ENCODE measurements at places on chromosomes 7 and 10.

- H3K36me3 ChIP-seq, result peaks cover 34% of the 10 kb centered on the region
- no peak overlapping the region for H3K4me3 ChIP-seq
- DNase-seq, result no peak
- no peaks in the 10 kb centered on the region for H3K4me1 ChIP-seq
- no peaks in the 10 kb centered on the region for H3K27me3 ChIP-seq
Observed at GRCh38 chr10:125840955-125841354, 17.6 kb downstream of the BCCIP start.

GRCh38 chr7:150715293-150715692 is 1.1 kb upstream of the GIMAP1 start:
- H3K27me3 ChIP-seq, result no peaks in the 10 kb centered on the region
- no peak for DNase-seq
- H3K4me1 ChIP-seq, result peaks cover 13% of the 10 kb centered on the region
- H3K27ac ChIP-seq, result no peak overlapping the region
- H3K4me3 ChIP-seq, result no peak overlapping the region
- H3K36me3 ChIP-seq, result peaks cover 4% of the 10 kb centered on the region

DNA sequence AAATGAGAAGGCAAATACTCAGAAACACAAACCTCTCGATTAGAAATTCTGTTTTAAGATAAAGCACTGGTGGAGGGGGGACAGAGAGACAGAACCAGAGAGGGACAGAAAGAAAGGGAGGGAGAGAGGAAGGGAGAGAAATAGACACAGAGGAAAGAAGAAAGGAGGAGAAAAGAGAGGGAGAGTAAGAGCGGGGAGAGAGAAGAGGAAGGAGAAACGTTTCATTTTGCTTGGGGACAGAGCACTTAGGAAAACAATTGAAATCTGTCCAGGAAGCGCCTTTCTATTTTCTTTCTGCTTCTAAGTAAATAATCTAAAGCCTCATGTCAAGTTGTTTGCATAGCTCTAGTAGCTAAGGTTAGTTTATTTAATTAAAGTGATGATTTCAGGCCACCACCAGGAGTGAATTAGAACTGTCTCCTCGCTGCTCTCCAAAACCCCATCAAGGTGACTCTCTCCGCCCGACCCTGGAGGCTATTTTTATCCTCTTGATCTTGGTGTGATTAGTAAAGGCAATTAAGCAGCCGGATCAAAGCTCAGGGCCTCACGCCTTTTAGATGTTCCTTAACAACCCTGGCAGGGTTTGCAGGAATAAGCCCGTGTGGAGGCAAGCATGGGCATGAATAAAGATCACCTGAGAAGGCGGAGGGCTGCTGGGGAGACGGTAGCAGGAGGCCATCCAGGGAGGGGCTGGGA is 73.4 kb upstream of the INSIG1 start:
- H3K27ac ChIP-seq, result no peak overlapping the region
- peaks cover 7% of the 10 kb centered on the region for H3K27me3 ChIP-seq
- H3K36me3 ChIP-seq, result no peaks in the 10 kb centered on the region
- no peak overlapping the region for H3K4me3 ChIP-seq

- H3K27ac ChIP-seq, result peak overlapping the region; percentile 94
- H3K4me1 ChIP-seq, result peaks cover 51% of the 10 kb centered on the region
- no peaks in the 10 kb centered on the region for H3K27me3 ChIP-seq
- H3K36me3 ChIP-seq, result peaks cover 2% of the 10 kb centered on the region
Observed at GRCh38 chr7:92809397-92809759, 27.0 kb downstream of the CDK6 start.

DNA sequence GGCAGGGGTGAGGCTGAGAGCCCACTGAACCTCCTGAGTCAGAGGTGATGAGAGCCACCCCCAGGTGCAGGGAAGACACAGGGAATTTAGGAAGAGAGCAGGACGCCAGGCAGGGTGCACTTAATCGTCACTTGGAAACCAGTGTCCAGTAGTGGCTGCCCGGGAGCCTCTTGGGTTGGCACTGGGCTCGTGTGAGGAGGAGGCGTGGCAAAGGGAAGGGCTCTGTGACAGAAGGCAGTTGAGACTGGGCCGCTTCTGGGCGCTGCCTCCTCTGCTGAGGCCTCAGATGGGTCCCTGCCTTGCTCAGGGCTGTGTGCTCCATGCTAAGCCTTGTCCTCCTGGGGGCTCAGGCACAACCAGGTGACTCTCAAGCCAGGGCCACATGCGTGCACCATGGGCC is 13.3 kb downstream of the RET start:
- peaks cover 20% of the 10 kb centered on the region for H3K27me3 ChIP-seq
- no peak for DNase-seq
- no peak overlapping the region for H3K4me3 ChIP-seq
- H3K36me3 ChIP-seq, result no peaks in the 10 kb centered on the region

GRCh38 chr10:111612273-111612672 is 535.4 kb downstream of the ADRA2A start:
- no peak overlapping the region for H3K27ac ChIP-seq
- DNase-seq, result no peak
- H3K36me3 ChIP-seq, result no peaks in the 10 kb centered on the region
- H3K27me3 ChIP-seq, result no peaks in the 10 kb centered on the region
- H3K4me1 ChIP-seq, result no peaks in the 10 kb centered on the region
- no peak overlapping the region for H3K4me3 ChIP-seq

- H3K27me3 ChIP-seq, result no peaks in the 10 kb centered on the region
- no peaks in the 10 kb centered on the region for H3K4me1 ChIP-seq
- DNase-seq, result no peak
- H3K27ac ChIP-seq, result no peak overlapping the region
- no peak overlapping the region for H3K4me3 ChIP-seq
Observed at GRCh38 chr7:11237742-11238141, 264.1 kb downstream of the PHF14 start.

GRCh38 chr7:777728-778078 is 50.6 kb upstream of the PRKAR1B start:
- H3K36me3 ChIP-seq, result peaks cover 53% of the 10 kb centered on the region
- no peaks in the 10 kb centered on the region for H3K4me1 ChIP-seq
- no peak overlapping the region for H3K27ac ChIP-seq
- DNase-seq, result no peak
- H3K4me3 ChIP-seq, result no peak overlapping the region

DNA sequence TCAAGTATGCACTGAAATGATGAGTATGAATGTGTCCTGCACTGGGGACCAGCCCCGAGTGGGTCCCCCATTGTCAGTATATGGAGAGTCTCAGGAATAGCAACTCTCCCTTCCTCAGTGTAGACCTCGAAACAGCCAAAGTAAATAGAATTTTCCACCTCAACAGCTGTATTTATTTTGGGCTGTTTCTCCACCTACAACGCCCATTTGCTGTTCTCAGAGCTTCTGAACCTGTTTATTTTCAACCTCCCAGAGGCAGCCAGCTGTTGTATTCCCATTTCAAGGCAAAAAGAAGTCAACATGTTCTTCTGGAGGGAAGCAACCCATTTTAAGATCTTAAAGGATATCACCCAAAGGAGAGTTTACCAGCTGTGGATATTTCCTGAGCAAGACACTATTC is 59.6 kb upstream of the BICC1 start:
- no peak overlapping the region for H3K4me3 ChIP-seq
- H3K27ac ChIP-seq, result no peak overlapping the region
- H3K27me3 ChIP-seq, result no peaks in the 10 kb centered on the region
- no peaks in the 10 kb centered on the region for H3K36me3 ChIP-seq
- DNase-seq, result no peak

GRCh38 chr10:116850058-116850611 is 836 bp downstream of the ENO4 start:
- H3K27ac ChIP-seq, result peak overlapping the region; percentile 61
- DNase-seq, result no peak
- H3K4me3 ChIP-seq, result peak overlapping the region; percentile 50

GRCh38 chr7:141198194-141198958 is 124.5 kb downstream of the TMEM178B start:
- no peaks in the 10 kb centered on the region for H3K36me3 ChIP-seq
- DNase-seq, result no peak

- peak overlapping the region; percentile 62 for H3K4me3 ChIP-seq
- H3K4me1 ChIP-seq, result peaks cover 4% of the 10 kb centered on the region
- peaks cover 36% of the 10 kb centered on the region for H3K27me3 ChIP-seq
- H3K27ac ChIP-seq, result no peak overlapping the region
Observed at GRCh38 chr10:133335246-133336117, 1.2 kb downstream of the CALY start.

DNA sequence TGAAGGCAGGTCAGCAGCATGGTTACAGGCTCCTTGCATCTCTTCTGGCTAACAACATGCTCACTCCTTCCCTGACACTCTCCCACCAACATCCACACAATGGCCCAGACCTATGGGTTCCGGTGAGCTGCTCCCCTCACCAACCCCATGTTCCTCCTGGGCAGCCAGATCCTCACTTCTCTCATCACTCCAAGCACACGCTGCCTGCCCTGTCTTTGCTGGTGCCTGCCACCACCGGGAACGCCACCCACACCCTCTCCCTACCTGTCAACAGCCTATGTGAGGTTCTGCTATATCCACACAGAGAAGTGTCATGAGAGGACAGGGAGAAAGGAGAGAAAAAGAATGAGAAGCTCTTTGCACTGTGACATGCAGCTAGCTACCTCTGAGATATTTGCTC is 14.6 kb downstream of the PARP12 start:
- no peak for DNase-seq
- H3K27me3 ChIP-seq, result no peaks in the 10 kb centered on the region
- H3K4me1 ChIP-seq, result peaks cover 66% of the 10 kb centered on the region

GRCh38 chr7:70504254-70504653 is 627.7 kb upstream of the GALNT17 start:
- no peaks in the 10 kb centered on the region for H3K4me1 ChIP-seq
- no peaks in the 10 kb centered on the region for H3K27me3 ChIP-seq
- H3K27ac ChIP-seq, result no peak overlapping the region
- peaks cover 2% of the 10 kb centered on the region for H3K36me3 ChIP-seq

DNA sequence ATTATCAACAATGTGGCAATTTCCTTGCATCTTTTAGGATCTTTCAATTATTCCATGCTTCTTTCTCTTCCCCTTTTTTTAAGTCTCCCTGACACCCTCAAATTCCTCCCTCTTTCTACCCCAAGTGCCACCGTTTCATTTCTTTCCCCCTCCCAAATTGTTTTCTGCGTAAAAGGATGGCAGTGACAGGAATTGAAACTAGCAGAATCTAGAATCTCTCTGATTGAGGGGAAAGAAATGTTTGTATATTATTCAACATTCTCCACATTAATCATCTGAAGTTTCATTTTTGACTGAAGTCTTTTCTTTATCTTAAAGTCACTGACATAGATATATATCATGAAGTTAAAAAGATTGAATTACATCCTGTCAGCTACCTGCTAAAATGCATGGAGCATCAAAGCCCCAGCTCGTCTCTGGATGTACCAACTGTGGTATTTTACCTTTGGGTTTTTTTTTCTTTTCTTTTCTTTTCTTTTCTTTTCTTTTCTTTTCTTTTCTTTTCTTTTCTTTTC is 633.5 kb downstream of the SORCS3 start:
- DNase-seq, result no peak
- H3K36me3 ChIP-seq, result no peaks in the 10 kb centered on the region
- H3K27me3 ChIP-seq, result no peaks in the 10 kb centered on the region
- no peak overlapping the region for H3K27ac ChIP-seq
- H3K4me3 ChIP-seq, result no peak overlapping the region
- H3K4me1 ChIP-seq, result no peaks in the 10 kb centered on the region

- no peak for DNase-seq
- H3K4me1 ChIP-seq, result no peaks in the 10 kb centered on the region
- no peaks in the 10 kb centered on the region for H3K36me3 ChIP-seq
Observed at GRCh38 chr10:114246679-114247305, 7.7 kb downstream of the VWA2 start.

DNA sequence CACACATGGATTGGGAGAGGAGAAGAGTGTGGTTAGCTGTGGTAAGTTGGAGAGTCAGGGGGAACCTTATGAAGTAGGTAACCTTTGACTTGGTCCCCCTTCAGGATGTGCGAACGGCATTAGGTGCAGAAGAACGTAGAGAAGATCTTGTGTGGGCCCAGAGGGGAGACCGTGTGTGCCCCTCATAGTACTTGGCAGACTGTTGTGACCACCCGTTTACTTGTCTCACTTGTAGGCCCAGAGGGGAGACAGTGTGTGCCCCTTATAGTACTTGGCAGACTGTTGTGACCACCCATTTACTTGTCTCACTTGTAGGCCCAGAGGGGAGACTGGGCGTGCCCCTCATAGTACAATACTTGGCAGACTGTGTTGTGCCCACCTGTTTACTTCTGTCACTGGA is 2.6 kb downstream of the GTPBP4 start:
- H3K36me3 ChIP-seq, result peaks cover 40% of the 10 kb centered on the region
- peaks cover 55% of the 10 kb centered on the region for H3K4me1 ChIP-seq
- no peaks in the 10 kb centered on the region for H3K27me3 ChIP-seq
- no peak for DNase-seq

DNA sequence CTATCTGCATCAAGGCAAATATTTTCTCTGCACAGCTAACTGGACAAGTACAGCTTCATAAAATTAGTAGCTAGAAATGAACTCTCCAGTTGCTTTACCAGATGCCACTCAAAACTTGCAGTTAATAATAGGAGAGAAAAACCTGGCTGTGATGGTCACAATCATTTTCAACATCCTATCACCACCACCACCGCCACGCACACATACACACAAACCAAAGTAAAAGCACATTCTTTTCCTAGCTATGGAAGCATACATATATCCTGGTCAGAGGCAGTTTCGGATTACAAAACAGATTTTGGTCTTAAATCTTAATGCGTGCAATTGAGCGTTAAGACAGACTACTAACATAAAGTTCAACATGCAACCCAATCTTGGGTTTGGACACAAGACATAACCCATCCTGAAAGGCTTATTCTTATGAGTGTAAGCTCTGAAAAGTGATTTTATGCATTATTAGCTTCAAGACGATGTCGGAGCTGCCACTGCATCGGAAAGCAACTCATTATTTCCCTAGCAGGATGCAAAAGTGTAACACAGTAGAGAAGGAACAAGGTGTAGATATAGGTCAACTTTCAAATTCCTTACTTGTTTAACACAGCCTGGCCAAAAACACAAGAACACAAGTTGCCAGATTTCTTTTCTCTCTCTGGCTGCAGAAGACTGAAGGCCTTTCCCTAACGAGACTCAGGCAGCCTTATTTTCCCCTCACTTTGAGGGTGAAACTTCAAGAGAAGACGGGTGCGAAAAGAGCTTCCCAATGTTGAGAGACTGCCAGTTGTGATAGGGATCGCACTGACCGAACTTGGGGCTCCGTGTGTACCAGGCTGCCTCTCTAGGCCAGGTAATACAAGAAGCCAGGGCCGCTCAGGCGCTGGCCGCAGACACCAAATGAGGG is 1.2 kb downstream of the CACUL1 start:
- H3K27me3 ChIP-seq, result peaks cover 5% of the 10 kb centered on the region
- peak overlapping the region; percentile 94 for H3K4me3 ChIP-seq
- H3K4me1 ChIP-seq, result peaks cover 31% of the 10 kb centered on the region
- peaks cover 14% of the 10 kb centered on the region for H3K36me3 ChIP-seq
- peak overlapping the region; percentile 95 for H3K27ac ChIP-seq
- no peak for DNase-seq

DNA sequence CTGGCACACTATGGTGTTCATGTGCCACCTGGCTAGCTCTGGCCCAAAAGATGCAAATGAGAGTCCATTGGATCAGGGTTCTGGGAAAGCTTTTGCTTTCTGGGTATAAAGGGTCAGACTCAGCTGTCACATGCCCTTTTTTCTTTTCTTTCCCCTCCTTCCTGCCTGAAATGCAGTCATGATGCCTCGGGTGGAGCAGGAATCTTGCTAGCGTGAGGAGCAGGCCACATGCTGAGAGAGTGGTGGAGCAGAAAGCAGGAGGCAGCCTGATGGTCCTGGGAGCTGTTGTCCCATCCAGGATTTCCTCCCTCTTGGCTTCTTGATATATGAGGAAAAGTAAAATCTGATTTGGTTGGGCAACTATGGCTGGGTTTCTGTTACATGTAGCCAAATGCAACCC is 2.7 kb upstream of the LHPP start:
- H3K4me1 ChIP-seq, result peaks cover 3% of the 10 kb centered on the region
- no peaks in the 10 kb centered on the region for H3K36me3 ChIP-seq
- peaks cover 39% of the 10 kb centered on the region for H3K27me3 ChIP-seq
- DNase-seq, result no peak
- H3K27ac ChIP-seq, result no peak overlapping the region

- peaks cover 24% of the 10 kb centered on the region for H3K36me3 ChIP-seq
- H3K4me3 ChIP-seq, result peak overlapping the region; percentile 96
- peak overlapping the region; percentile 75 for H3K27ac ChIP-seq
- H3K4me1 ChIP-seq, result peaks cover 51% of the 10 kb centered on the region
Observed at GRCh38 chr10:130108934-130109604, 1.6 kb downstream of the C10orf143 start.

Measured in stimulated activated naive B cell treated with anti-CD40 and anti-IgM and Interleukin-4, amounts not matched to agents 10 μg/mL and 1 μg/mL and 100 μg/mL, for 72 hours (primary cell).